CD4-positive, alpha-beta T cell treated with Interleukin-15 for 4 hours (primary cell): ENCODE measurements at places on chromosomes 2 and 18.

DNA sequence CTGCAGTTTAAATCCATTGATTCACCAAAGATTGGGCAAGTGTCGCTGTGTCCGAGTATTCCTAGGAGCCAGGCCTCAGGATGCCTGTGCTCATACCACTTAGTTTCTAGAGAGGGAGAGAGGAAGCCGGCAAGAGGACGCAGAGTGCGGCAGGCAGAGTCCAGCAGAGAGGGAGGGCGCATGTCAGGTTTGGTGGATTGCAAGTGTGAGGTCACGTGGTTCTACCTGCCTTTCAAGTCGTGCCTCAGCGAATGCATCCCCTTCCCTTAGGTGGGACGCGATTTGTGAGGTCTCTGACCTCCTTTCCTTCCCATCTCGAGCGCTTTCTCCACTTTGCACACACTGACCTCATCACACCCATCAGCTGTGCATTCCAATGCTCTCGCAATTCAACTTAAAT lies 188.1 kb downstream of the TMEM18 start:
- DNase-seq: no peak

GRCh38 chr2:203605302-203605701 lies 70.2 kb upstream of the RAPH1 start:
- DNase-seq: no peak

DNA sequence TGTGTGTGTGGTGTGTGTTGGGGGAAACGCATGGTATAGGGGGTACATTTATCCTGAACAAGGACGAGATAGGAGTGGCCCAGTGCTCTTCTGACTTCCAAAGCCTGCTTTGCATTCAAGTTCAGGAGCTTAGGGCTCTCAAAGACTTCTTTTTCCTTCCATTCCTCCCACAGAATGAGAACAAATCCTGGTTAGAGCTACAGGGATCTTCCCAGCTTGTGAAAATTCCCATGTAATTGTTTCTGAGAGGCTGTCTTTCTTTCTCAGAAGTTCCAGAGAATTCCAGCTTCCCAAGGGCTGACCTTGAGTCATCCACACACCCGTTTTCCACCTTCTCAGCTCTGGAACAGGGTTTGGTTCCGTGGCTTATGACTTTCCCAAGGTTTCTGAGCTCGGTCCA lies 38.9 kb downstream of the FASTKD2 start:
- no peak for DNase-seq

- no peak for DNase-seq
These were observed 49.7 kb downstream of the BABAM2 start for GRCh38 chr2:27940090-27940671.

DNA sequence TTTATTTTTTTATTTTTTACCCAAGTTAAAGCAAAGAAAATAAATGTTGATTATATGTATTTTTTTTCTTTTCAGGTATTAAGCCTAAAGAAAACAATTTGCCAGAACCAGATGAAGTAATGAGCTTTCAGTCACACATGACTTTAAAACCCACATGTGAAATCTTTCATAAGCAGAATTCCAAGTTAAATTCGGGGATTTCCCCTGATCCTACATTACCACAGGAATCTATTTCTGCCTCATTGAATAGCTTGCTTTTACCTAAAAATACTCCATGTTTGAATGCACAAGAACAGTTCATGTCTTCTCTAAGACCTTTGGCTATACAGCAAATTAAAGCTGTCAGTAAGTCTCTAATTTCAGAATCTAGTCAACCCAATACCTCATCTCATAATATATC lies 26.6 kb downstream of the GEN1 start:
- no peak for DNase-seq

GRCh38 chr2:70113359-70114070 lies 26.2 kb downstream of the PCBP1 start:
- no peak for DNase-seq

GRCh38 chr18:51588616-51589015 lies 391.1 kb upstream of the MEX3C start:
- no peak for DNase-seq

DNA sequence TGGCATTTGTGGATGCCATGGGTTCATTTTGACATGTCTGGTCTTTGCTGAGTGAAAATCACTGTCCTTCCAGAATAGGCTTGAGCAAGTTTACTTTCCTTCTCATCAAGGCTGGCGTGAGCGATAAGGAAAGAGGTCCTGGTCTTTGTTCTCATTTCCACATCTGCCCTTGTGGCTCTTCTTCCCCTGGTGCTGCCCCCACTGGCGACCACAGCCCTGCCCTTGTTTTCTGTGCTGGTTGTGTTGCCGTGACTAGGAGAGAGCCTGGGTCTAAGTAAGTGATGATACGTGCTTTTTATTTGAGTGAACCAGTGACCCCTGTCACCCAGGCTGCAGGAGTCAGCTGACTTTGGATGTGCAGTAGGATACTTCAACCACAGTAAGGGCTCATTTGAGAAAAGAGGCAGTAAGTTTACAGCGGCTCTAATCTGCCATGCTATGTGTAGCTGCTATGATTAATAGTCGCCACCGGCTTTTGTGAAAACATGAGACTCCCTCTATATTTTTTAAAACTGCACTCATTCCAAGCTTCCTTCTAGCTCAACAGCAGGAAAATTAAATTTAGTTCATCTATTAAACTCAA lies 441.7 kb downstream of the RNF144A start:
- DNase-seq: no peak

- DNase-seq: no peak
These were observed 11.0 kb upstream of the DCDC2C start for GRCh38 chr2:3692375-3692774.
